ENCODE measurements at places on chromosomes 6 and 20.

- DNase-seq, result no peak
Measured at GRCh38 chr6:22513667-22514066, 55.7 kb upstream of the HDGFL1 start.

GRCh38 chr6:149233056-149233715 lies 84.3 kb upstream of the TAB2 start:
- peak; percentile 99 for DNase-seq

DNA sequence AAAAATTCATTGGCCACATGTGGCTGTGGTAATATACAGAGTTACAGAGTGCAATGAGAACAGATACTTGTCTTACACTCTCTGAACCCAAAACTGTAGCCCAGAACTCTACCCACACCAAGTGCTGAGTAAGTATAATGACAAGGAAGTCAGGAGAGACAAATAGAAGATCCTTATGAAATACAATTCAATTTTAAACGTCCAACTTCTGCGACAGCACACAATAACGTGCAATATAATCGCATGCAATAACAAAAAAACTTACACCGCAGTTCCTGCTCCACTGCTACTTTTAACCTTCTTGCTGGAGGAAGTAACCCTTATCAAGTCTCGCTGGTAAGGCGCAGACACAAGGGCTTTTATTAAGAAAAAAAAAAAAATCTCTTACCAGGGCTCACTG lies 881 bp downstream of the SFT2D1 start:
- DNase-seq, result no peak

DNA sequence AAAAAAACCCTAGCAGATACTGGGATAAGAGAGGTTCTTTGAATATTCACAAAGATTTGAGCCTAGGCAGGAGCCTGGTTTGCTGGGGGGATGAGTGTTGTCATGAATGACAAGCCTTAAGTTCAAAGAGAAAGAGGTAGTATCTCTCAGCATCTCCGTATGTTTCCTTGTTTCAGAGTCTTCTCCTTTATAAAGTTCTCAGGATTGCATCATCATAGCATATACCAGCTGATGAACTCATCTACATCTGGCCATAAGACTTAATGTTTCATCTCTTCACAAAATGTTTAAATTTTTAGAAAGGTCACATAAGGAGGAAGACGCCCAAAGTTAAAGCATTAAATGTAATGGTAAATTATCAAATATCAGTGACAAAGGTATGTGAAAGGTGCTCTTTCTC lies 17.1 kb downstream of the DEFB114 start:
- DNase-seq, result no peak

DNA sequence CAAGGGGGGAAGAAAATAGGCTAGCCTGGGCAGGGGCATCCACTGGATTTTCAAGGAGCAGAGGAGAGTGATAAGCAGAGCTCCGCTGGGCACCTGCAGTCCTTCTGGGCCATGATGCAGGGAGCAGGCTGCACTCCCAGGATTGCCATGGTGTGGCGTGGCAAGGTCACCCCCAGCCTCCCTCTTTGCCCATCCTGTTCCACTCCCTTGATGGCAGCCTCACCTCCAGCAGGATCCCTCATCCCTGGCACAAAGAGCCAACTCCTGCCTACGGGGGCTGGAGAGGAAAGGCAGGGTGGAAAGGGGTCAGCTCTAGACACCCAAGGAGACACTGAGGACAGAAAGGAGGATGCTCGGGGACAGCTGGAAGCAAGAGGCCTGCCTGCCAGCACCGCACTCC lies 22.4 kb upstream of the MYMX start:
- DNase-seq, result no peak

DNA sequence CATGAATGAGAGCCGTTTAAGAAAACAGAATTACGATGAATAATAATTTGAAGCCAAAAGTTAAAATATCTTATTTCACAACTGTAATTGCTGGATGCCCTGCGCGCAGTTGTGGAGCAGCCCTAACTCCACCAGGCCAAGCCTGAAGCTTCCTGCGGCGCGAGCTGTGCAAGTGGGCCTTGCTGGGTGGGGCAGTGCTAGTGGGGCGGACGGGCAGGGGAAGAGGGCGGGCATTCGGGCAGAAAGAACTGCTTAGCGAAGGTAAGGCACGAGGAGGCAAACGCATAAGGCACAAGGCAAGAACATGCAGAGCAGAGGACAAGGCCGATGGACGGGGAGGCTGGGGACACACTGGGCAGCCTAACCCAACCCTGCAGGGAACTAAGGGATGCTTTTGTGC lies 2.3 kb downstream of the HLA-DQB2 start:
- DNase-seq, result no peak

GRCh38 chr6:168620578-168620977 lies 179.6 kb downstream of the SMOC2 start:
- DNase-seq, result no peak

GRCh38 chr20:41140226-41141133 lies 3.1 kb downstream of the PLCG1 start:
- no peak for DNase-seq

DNA sequence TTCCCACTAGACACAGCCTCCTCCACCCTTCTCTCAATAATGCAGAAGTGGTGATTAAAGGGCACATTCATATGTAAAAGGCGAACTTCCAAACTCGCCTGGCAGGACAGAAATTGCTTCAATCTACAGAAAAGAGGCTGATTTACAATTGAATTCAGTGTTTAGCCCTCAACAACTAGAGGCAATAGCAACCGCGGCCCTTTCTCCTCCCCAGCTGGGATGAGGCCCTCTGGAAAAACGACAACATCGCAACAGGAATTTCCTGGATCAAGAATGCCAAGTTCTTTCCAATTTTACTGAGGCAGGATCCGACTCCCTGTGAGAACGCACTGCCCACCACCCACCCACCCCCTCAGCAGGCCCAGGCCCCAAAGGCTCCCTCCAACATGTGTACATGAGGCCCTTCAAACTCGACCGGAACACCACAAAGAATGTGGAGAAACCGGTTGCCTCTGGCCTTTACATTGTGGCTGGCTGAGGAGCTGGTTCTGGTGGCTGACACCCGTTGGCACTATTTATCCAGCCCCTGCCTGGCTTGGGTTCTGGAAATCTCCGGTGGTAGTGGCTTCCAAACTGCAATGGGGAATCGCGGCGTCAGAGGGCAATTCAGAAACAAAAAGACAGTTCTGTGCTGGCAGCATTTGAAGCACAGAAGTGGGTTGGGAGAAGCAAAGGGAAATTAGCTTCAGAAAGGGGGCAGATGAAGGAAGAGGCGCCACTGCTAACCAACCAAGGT lies 36.8 kb downstream of the ZMYND8 start:
- DNase-seq, result peak; percentile 51

DNA sequence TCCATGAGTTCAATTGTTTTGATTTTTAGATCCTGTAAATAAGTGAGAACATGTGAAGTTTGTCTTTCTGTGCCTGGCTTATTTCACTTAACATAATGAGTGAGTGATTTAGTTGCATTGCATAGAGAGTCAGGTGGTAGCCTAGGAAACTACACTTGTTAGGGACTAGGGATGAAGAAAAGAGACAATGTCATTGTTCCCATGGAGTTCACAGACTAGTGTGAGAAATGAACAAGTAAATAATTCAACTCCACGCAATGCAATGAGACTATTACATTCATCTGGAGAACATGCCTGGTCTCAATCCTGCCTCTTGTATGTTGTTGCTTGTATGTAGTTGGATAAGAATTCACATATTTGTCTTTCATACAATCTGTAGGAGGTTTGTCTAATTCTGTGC lies 76.3 kb upstream of the B3GAT2 start:
- DNase-seq, result no peak

- DNase-seq, result no peak
Measured at GRCh38 chr6:167094436-167094819, 28.5 kb upstream of the CCR6 start.

- DNase-seq, result peak; percentile 79
Measured at GRCh38 chr6:37628611-37629320, 68.9 kb downstream of the MDGA1 start.

- DNase-seq, result peak; percentile 37
Measured at GRCh38 chr6:163419413-163420288, 5.1 kb downstream of the QKI start.

- DNase-seq, result no peak
Measured at GRCh38 chr6:166440106-166440505, 57.4 kb upstream of the MPC1 start.

DNA sequence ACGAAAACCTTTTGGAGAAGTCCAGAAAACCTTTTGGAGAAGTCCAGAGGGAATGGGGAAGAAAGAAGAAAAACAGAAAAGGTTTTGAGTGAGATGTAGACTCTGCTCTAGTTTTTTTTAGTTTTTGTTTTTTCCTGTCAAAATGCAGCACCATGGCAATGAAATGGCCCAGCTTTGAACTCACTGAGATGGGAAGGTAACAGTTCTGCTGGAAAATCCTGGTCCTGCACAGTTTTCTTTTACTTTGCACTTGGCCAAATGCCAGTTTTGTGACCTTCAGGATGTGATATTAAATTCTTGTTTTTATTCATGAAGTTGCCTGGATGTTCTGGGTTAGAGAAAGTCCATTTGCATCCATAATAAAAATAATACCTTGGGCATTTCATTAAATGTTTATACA lies 145.7 kb downstream of the CFAP61 start:
- no peak for DNase-seq

DNA sequence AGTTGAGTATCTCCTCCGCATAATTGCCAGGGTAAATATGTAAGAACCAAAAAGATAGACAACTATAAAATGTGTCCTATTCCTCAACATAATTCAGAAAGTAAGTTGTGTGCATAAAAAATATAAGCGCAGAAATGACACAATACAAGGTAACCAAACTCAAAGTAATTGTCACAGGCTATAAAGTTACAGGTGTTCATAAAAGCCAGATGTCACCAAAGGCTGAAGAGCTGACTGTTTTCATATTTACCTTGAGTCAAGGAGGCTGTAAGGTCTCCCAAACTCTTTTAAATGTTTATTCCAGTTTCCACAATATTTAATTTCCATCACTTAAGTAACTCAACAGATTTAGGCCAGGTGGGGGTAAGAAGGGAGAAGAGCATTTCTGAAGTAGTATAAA lies 192.2 kb upstream of the MARCKS start:
- DNase-seq, result no peak

GRCh38 chr6:87798393-87799278 lies 96.6 kb upstream of the AKIRIN2 start:
- no peak for DNase-seq

GRCh38 chr20:416950-417800 lies 9.1 kb downstream of the RBCK1 start:
- no peak for DNase-seq

DNA sequence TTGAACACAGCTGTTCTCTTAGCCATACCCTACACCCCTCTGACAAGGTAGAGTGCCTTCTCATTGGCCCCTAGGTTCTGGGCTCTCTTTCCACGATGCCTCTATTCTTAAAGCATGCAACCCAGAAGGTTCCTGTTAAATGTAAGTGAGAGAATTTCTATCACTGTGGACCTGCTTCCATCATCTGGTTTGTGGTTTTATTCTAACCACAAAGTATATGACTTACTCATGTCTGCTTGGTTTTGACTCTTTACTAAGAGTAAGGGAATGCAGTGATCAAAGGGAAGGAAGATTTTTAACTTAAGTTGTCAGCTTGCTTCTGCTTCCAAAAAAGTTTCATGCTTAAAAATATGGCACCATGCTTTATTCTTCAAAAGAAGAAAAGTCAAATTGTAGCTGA lies 80.2 kb downstream of the ANKEF1 start:
- DNase-seq, result peak; percentile 90

GRCh38 chr6:139872665-139873064 lies 498.2 kb upstream of the CITED2 start:
- no peak for DNase-seq

DNA sequence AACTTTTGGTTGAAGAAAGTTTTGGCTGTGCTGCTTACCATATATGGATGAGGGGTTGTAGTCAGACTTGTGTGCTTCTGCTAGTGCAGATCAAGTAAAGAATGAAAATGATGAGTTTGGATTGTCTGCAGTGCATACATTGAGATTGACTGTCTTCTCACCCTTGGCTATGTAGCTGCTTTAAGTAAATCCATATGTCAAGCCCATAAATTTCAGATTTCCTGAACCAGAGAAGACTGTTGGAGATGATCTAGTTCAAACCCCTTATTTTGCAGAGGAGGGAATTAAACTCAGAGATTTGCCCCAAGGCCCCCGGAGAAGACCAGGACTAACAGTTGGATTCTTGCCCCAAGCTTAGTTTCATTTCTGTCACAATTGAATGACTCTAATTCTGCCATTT lies 67.2 kb downstream of the PKIB start:
- DNase-seq, result no peak

GRCh38 chr6:140043762-140044378 lies 669.4 kb upstream of the CITED2 start:
- DNase-seq, result peak; percentile 83

- peak; percentile 6 for DNase-seq
Measured at GRCh38 chr6:151141685-151142084, 98.1 kb upstream of the AKAP12 start.
